ENCODE measurements at places on chromosomes 5 and 9.

GRCh38 chr5:93793159-93793781, 51.9 kb upstream of the POU5F2 start:
- no peak for DNase-seq

GRCh38 chr9:90020276-90020871, 415.6 kb downstream of the GADD45G start:
- DNase-seq, result no peak

- no peak for DNase-seq
These were observed 9.4 kb upstream of the SLC6A7 start for GRCh38 chr5:150180241-150181026.

DNA sequence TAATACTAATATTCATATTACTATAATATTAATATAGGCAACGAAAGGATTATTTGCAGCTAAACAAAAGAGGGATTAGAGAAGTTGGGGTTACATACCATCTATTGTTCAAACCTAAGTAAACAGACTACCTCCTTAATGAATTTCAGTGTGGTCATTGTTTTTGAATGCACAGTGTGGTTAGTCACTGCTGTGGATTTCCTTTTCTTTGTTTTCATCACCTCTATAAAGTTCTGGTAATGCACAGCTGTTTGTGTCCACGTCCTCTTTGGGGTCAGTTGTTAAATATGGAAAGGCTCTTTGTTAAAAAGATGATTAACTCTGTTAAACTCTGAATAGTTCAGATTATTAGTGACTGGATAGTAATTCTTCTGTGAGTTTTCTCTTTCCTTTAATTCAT, 233.6 kb downstream of the MAST4 start:
- DNase-seq, result no peak

DNA sequence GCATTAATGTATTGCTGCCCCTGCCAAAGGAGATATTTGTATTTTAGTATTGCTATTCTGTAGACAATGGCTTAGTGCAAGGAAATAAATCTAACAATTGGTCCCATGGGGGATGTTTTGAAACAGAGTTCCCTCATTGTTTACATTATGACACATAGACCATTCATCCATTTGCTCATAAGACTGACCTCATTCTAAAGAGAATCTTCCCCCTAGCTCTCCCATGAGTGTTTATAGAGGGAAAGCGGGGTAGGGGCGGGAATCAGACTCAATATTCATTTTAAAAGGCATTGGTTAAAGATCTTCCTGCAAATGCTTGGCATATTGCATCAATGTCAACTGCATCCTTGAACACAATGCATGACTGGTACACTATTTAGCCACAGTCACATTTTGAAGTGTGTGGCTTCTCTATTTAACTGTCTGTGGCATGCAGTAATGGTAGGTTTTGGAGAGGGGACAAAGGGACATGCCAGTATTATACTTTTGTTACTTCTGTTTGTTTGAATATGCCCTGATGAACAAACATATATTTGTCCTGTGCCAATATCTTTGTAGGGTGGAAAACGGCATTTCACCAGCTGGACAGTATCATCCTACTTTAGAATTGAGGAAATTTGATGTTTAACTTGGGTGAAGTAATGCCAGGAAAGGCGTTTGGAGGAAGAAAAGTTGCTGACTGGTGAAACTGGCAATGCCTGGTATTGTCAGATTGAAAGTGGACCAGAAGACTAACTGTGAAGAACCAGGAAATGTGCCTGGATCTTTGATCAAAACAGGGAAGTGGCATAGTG, 84.1 kb upstream of the MEGF10 start:
- DNase-seq, result peak; percentile 77

DNA sequence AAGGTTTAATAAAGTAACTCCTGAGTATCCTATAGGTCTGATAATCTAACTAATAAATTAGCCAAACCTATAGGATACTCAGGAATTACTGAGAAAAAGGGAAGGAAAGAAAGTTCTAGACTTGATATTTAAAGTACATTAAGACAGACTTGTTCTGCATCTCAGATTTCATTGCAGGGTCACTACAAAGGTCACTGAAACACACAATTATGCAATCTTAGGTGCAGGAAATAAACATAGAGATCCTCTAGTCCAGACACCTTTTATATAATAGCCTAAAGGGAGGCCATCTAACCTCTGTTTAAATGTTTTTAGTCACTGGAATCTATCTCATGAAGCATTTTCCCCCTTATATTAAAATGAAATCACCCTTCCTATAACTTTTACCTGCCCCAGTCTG, 1215.7 kb downstream of the MAT2B start:
- DNase-seq, result no peak

Data from NCI-H345 (cell line).